Activated T-helper 2 cell treated with anti-CD3 and anti-CD28 coated beads, Interferon-gamma antibody, Interleukin-2, Interleukin-4, amounts not matched to agents 10 μg/mL and 5 μg/mL and 100 μg/mL, durations not matched to agents 14 hours and 24 hours and 36 hours (primary cell): ENCODE measurements at places on chromosomes 1 and 21. TPM values are rescaled to one million over a fixed set of nuclear protein-coding genes. Genes with fewer than 3 reads are reported as not detected.

Gene GUCA2B
- not detected in 2 replicates for total RNA-seq

DNA sequence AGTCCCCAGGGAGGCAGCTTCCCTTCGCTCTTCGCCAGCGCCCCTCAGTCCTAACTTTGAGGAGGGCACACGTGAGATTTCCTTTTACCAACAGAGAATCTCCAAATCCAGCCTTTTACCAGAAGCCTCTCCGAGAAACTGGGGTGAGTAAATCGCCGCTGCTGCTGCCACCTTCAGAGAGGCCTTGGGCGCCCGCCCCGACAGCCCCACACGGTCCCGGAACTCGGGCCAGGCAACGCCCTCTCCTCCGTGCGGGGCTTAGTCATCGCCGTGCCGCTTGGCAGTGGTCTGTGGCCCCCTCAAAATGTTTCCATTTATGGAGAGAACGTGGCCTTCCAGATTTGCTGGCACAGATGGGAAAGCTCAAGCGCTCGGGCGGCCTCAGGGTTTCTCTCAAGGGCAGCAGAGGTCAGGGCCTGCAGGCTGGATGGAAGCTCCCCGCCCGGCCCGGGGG, 41.4 kb upstream of the COL6A2 start:
- no peak for DNase-seq

GRCh38 chr1:215863796-215864195, 296.7 kb downstream of the KCTD3 start:
- no peak for DNase-seq

GRCh38 chr1:24656046-24656445, 12.9 kb downstream of the SRRM1 start:
- no peak for DNase-seq

DNA sequence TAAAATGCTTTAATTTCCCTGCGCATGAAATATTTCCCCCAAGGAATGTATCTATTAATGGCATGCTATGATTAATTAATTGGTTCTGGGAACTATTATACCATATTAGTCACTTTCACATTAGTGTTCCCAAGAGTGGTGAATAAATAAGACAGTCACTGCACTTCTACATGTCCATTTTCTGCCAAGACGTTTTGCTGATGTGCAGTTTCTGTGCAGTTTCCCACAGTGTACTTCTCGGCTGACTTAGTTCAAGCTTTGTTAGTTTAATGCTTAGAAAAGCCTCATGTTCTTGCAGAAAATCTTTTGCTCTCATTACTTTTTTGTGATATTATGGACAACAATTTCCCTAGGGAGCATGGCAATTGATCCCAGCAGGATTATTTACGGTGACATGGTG, 1014.5 kb downstream of the BRINP3 start:
- DNase-seq = no peak

DNA sequence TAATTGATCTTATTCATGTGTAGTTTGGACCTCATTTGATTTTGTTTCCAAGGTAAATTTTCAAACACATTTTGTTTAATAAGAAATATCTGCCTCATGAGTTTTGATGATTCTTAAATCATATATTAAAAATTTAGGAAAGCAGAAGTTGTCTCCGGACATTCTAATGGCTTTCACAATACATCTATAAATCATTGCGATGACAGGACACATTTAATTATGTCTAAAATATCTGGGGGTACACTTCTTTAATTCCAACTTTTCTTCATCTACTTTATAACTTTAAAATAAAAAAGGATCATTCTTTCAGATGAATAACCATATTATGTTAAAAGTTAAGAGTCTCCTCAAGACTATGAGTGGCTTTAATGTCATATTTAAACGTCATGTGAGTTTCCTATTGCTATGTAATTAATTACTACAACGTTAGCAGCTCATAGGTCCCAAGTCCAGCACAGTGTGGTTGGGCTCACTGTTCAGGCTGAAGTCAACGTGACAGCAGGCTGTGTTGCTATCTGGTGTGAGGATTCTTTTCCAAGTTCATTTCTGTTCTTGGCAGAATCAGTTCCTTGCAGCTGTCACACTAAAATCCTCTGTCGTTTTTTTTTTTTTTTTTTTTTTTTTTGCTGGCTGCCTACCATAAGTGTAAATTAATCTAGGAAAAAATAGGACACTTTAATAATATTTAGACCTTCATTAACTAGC, 893.5 kb downstream of the LTN1 start:
- no peak for DNase-seq
